ENCODE measurements at places on chromosomes 11 and 22.

DNA sequence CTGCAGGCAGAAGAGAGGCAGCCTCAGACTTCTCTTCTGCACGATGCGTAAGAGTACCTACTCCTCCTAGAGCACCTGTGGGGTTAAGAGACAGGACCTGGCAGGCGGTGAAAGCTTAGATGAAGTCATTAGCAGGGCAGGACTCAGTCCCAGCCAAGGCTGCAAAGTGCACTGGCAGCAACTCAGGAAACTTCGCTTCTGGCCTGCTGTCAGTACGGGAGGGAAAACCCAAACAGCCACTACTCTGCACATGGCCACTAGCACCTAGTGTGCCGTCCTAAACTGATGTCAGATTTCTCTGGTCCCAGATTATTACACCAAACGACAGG is 8.8 kb upstream of the KLHL35 start:
- no peak for DNase-seq

DNA sequence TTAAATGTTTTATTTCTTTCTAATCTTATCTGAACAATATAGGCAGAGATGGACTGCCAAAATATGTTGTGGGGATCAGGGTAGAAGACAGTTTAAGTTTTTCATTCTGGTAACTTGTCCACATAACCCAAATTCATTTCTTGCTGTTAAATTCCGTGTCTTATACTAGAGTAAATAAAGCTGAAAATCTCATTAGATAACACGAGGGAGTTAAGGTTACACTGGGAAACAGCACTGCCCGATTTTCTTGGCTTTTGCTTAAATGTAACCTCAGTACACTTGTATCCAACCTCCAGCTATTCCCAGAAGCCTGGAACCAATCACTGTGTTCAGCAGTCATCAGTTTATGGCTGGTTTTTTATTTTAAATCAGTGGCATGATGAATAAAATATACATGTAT is 48.2 kb downstream of the MICAL3 start:
- no peak for DNase-seq

GRCh38 chr11:131488238-131488637 is 117.8 kb downstream of the NTM start:
- no peak for DNase-seq

DNA sequence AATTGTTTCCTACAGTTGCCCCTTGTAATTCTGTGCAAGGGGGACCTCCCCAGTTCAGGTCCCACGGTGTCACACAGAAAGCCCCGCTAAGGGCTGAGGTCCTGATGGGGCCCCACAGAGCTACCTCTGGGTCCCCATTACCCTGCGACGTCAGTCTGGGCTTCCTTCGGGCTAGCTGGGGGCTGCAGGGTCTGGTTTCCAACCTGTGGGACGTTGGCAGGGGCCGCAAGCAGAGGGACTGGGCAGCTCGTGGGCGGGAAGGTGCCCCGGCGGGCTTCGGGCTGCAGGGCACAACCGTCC is 698 bp downstream of the SLC37A4 start:
- no peak for DNase-seq

DNA sequence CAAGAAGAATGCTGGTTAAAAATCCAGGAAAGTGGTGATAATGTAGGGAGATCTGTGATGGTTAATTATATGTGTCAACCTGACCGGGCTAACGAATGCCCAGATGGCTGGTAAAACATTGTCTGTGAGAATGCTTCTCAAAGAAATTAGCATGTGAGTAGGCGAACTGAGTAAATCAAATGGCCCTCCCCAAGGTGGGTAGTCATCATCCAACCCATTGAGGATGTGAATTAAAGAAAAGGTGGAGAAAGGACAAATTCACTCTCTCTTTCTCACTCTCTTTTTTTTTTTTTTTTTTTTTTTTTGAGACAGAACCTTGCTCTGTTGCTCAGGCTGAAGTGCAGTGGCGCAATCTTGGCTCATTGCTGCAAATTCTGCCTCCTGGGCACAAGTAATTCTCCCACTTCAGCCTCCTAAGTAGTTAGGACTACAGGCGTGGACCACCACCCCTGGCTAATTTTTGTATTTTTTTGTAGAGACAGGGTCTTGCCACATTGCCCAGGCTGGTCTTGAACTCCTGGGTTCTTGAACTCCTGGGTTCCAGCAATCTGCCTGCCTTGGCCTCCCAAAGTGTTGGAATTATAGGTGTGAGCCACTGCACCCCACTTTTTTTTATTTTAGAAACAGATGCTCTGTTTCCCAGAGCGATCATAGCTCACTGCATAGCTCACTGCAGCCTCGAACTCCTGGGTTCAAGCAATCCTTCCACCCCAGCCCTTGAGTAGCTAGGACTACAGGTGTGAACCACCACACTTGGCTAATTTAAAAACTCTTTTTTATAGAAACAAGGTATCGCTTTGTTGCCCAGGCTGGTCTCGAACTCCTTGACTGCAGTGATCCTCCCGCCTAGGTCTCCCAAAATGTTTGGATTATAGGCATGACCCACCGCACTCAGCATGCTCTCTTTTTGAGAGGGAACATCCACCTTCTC is 22.0 kb upstream of the P2RY6 start:
- no peak for DNase-seq

- peak; percentile 67 for DNase-seq
Measured at GRCh38 chr11:47411884-47412746, 3.7 kb downstream of the SLC39A13 start.

- DNase-seq, result no peak
Measured at GRCh38 chr11:112665291-112665690, 295.9 kb upstream of the NCAM1 start.

DNA sequence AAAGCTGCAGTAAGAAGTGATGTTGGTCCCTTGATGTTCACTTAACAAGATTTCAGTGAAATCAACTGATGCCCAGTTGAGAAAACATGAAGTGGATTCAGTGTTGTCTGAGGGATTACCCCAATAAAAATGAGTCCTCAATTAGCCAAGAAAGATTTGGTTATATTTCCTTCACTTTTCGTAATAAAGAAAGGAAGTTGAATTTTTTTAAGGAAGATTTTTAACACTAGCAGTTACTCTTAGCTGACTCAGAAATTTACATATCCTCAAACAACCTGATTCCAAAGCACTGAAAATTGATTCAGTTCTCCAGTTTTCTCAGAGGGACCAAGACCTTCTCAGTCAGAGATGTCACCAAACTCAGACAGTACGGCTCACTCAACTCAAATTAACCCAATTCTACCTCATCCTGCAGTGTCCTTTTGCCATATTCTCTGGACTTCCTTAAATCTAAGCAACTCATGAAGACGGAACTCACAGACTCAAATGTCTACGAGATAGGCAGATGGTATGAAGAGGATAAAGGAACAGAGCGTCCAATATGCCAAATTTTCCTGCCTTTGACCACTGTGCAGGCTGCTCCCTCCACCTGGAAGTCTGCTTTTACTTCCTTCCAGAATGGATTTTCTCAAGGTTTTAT is 22.8 kb downstream of the SLC5A4 start:
- DNase-seq, result no peak

GRCh38 chr11:114226356-114226755 is 69.8 kb upstream of the NNMT start:
- DNase-seq, result no peak

- no peak for DNase-seq
Measured at GRCh38 chr11:2994336-2994730, 2.2 kb upstream of the NAP1L4 start.

DNA sequence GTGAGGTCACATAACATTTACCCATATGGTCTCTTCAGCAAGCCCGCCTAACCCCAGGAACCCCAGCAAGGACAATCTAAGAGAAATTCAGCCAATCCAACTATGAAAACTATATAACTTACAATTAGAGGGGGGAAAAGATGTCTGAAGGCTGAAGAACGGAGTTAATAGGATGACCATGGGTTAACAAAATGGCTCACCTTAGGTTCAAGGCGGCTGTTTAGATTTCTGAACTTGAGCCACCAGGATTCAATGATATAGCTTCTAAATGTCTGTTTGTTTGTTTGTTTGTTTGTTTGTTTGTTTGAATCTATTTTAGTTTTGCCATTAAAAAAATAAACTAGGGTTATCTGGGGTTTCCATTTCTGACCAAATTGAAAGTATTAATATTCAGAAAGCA is 109.8 kb upstream of the ZC3H12C start:
- DNase-seq, result no peak

DNA sequence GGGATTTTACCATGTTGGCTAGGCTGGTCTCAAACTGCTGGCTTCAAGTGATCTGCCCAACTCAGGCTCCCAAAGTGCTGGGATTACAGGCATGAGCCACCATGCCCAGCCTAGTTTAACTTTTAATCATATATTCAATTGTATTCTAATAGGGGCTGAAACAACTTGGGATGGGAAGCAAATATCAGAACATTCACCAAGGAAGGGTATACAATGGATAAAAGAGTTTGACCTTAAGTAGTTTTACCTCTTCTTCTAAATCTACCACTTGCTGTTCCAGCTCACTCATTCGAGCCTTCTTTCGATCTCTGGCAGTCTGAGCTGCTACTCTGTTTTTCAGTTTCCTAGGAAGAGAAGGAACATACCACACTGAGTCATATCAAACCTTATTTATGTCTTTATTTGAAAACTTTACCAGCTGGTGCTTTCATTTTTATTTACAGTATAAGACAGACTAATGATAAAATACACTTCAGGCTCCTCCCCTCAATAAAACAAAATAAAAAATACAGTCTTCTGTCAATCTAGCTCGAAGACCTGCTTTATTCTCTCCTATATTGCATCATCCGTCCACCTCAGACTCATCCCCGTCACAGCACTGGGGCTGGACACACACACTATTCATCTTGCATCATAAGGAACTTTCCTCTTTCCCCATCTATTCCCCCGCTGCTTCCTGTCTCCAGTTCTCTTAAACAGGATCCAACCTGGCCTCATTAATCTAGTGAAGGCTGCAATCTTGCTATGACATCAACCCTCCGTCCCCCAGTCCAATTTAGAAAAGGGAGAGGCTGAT is 1.4 kb downstream of the XBP1 start:
- DNase-seq, result peak; percentile 41

- DNase-seq, result no peak
Measured at GRCh38 chr11:58466293-58466692, 24.3 kb upstream of the OR5B12 start.

DNA sequence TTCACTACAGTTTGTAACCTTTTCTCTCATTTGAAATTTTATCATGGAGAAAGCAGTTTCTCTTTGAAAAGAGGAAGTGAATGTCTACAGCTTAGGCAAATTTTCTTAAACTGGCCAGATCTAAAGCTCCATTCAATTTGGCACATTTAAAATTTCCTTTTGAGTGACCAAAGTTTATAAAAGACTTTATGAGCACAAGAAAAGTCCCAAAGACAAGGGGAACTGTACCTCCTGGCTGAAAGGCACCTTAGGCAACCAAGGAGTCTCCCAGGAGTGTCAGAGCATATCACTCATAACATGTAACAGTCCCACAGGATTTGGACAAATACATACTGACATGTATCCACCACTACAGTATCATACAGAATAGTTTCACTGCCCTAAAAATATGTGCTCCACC is 41.3 kb downstream of the NARS2 start:
- DNase-seq, result no peak

DNA sequence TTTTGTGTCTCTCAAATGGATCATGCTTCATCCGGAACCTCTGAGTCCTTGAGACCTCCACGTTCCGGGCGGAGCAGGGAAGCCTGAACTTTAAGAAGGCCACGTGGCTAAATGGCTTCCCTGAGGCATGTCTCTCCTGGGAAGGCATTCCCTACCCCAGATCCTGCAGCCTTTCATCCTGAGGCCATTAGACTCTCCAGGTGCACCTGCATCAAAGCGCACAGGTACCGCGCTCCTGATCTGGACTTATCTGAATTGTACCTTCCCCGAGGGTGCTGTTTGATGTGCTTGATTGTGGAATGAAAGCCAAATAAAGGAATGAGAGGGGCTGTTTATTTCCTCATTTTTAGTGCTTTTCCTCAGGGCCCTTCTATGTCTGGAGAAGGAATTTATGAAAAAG is 22.5 kb downstream of the C22orf31 start:
- no peak for DNase-seq

GRCh38 chr11:121344824-121345223 is 52.3 kb downstream of the SC5D start:
- no peak for DNase-seq

GRCh38 chr11:69051381-69052342 is 2.9 kb downstream of the TPCN2 start:
- DNase-seq, result no peak

GRCh38 chr11:26399336-26399735 is 67.4 kb downstream of the ANO3 start:
- DNase-seq, result no peak

GRCh38 chr11:124898711-124899110 is 1.0 kb upstream of the ROBO4 start:
- no peak for DNase-seq
